ENCODE measurements at places on chromosomes 2 and 18.

- no peak for DNase-seq
Observed at GRCh38 chr2:186498834-186499233, 12.8 kb downstream of the ZC3H15 start.

DNA sequence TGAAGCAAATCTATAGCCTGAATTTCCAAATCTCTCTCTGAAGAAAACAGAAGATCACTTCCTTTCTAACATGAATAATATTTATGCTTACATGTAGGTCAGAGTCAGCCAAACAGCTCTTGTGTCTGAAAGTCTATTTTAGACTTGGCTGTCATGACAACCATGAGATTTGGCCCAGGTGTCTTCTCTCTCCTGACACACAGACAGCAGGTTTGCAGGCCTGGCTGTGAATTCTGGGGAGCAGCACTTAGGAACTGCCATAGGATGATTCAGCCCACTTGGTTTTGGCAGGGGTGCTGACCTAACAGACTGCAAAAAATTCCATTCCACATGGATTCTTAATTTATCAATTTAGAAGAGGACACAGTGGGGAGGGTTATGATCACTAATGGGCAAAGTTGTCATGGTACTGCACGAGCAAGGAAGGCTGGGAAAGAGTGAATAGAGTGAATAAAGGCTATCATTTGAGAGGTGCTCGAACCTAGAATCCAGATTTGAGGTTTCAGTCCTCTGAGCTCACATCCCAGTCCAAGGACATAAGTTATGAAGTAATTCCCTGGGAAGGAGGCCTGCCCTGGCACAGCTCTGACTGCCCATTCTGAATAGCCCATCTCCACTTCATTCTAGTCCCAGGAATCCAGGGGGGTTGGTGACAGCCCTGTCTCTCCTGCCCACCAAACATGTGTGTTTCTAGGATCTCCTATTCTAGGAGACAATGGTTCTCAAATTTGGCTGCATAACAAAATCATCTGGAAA, 453.9 kb upstream of the TRIB2 start:
- DNase-seq, result no peak

DNA sequence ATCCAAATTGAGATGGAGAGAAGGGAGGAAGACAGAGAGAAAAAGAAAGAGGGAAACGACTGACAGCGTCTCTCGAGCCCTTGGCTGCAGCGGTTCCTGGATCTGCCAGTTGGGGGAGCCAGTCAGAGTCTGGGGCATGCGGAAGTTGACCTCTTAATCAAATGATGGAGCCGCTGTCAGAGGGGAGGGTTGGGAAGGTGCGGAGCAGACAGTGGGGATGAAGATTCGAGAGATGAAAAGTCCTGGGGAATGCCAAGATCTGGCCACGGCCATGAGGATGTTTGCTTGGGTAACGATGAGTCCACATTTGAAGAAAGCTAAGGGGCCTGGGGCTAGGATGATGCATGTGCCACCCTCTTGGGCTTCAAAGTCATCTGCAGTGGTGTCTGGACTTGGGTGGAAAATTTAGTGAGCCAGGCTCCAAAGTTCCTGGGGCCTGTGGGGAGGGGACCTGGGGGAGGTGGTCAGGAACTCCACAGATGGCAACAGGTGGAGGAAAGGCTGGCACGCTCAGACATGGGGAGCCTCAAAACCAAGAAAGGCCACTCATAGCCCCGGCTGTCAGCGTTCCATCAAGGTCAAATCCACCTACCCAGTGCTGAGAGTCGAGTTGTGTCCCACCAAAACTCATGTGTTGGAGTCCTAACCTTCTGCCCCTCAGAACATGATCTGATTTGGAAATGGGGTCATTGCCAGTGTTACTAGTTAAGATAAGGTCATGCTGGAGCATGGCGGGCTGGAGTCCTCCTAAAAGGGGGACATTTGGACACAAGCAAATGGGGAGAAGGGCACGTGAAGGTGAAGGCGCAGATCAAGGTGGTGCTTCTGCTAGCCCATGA, 200.1 kb downstream of the NDUFA10 start:
- DNase-seq, result no peak

DNA sequence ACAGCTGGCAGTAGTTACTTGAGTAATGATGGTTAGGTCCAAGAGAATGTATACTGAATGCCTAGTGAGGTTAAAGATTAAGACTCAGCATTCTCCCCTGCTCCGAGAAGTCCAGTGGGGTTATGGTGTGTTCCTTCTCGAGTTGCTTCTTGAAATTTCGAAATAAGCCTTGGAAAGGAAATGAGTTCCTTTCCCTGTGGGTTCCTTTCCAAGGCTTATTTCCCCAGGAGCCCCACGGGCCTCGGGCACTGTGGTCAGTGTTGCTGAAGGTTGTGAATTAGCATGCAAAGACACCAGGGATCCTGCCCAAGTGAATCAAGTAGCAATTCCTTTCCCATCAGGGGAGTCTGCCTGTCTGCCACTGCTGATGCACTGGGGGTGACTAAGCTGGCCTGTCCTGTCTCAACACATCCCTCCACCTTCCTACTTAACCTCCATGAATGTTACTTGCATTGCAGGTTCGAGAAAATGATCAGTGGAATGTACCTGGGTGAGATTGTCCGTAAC, 53.6 kb downstream of the HK2 start:
- no peak for DNase-seq

DNA sequence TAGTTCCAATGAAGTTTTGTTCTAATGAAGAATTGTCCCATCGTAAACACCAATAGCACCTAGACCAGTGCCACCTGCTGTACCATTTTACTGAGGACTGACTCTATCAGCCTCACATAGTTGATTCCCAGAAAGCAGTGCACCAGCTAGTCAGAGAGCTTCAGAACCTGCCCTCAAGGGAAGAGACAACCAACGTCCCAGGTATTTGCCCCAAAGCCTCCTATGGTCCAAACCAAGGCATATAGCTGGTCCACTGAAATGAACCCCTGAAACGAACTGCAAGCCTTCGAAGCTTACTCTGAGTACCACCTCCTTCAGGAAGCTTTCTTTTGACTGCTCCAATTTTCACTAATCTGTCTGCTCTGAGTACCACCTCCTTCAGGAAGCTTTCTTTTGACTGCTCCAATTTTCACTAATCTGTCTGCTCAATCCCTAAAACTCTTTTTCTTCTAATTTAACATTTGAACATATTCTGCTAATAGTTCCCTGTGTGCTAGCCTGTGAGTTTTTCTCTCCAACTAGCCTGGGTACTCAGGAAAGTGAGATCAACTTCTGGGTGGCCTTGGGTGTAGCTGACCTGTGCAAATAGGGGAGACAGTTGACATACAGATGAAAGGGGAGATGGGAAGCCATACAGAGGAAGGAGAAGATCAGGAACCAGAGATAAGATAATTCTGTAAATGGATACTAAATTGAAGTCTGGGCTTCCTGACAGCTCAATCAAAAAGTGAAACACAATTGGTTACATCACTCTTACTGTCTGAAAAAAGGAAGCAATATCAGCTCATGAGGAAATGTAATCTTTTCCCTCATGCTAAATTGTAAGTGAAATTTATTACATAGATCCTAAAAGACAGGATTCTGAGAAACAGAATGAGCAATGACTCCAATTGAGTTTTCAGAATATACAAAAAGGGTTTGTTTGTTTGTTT, 33.5 kb upstream of the EML4 start:
- DNase-seq, result no peak

DNA sequence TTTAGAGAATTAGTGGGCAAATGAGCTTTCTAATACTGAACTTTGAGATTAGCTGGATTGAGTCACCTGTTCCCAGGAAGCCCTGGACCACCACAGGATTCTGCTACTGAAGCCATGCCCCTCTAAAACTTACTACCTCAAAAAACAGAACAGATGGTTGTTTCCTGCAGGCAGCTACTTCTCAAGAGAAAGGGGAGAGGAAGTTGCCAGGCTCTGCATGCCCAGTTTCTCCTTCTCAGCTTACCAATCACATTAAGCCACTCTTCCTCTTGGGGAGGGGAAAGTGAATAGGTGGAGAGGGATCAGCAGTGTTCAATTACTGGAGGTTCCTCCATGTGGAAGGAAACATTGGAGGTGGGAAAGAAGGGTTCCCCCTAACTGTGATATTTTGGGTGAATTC, 24.9 kb upstream of the C1GALT1C1L start:
- no peak for DNase-seq

GRCh38 chr18:70139138-70139537, 66.3 kb downstream of the RTTN start:
- DNase-seq, result no peak

- DNase-seq, result no peak
Observed at GRCh38 chr18:51498085-51498855, 300.8 kb upstream of the MEX3C start.

- peak; percentile 48 for DNase-seq
Observed at GRCh38 chr2:29115797-29116781, 874 bp downstream of the CLIP4 start.

DNA sequence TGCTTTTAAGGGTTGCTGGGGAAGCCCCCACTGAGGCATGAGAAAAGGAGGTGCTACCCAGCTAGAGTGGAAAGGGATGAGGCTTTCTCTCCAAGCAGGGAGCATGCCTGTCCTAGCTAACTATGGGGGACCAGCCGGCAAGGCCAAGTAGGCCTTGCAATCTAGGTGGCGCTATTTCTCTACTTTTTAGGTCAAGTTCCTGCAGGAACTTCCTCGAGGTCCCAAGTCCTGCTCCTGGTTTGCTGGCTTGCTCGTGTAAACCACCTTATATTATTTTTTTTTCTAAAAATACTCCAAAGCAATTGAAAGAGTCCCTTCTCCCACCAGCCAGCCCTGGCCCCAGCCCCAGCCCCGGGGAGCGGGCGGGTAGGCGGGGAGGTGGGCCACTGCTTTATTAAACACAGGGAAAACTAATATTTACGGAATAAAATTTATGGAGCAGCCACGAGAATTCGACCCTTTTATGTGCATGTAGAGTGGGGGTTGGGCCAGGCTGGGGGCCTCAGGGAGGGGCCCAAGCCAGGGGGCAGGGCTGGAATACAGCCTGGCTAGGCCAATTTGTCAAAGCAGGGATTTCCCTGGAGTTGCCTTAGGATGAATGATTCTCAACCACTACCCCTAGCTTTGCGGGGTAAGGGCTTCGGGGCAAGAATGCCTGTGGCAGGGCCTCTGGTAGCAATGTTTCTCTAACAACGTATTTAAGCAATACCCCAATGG, 12.8 kb upstream of the IHH start:
- no peak for DNase-seq

DNA sequence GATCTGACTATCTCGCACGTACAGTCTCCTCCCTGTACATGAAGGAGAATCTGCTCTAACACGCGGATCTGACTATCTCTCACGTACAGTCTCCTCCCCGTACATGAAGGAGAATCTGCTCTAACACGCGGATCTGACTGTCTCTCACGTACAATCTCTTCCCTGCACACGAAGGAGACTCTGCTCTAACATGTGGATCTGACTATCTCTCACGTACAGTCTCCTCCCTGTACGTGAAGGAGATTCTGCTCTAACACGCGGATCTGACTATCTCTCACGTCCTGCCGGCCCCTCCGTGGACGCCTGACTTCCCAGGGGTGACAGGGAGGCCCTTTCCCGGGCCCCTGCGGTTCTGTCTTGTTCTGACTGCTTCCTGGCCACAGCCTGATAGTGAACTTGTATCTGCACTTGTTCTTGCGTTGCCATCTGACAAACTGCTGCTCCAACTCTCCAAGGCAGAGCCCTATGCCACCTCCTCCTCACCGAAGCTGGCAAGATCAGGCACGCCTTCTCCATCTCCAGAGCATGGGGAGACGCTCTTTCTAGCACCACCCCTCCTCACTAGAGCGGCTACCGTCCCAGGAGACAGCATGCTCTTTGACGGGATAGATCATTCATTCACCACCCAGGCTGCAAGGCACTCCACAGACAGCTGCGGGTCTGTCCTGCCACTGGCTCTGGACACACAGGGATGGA, 238.6 kb downstream of the TWIST2 start:
- DNase-seq, result no peak

DNA sequence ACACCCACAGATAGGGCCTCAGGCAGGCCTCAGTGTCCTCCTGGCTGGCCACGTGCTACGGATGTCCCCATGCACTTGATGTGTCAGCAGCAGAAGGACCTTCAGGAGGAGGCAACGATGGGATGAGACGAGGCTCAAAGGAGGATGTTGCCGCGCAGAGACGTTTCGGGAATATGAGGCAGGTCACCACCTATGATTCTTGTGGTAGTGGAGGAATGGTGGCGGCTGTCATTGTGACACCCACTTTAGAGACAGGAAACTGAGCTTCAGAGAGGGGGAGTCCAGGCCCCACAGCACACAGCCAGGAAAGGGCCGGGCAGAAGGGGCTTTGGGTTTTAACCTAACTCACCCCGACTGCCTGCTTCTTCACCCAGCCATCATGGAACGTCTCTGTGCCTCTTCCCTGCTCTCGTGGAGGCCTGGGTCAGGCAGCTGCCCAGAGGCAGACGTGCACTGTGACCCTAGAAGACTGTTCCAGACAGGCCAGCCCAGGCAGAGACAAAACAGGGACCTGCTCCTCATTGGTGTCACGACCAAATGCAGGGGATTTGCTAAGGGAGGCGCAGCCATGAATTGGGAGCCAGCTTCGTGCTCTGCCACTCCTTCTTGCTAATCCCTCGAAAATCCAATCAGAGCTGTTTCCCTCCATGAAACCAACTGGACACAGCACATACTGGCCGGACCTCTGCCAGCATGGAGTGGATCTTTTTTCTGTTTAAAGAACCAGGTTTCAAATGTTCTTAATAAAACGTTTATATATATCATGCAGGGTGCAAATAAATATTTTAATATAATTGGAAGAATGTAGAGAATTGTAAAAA, 169.2 kb downstream of the ASB1 start:
- no peak for DNase-seq

GRCh38 chr2:44836174-44836573, 105.3 kb upstream of the SIX3 start:
- DNase-seq, result no peak

DNA sequence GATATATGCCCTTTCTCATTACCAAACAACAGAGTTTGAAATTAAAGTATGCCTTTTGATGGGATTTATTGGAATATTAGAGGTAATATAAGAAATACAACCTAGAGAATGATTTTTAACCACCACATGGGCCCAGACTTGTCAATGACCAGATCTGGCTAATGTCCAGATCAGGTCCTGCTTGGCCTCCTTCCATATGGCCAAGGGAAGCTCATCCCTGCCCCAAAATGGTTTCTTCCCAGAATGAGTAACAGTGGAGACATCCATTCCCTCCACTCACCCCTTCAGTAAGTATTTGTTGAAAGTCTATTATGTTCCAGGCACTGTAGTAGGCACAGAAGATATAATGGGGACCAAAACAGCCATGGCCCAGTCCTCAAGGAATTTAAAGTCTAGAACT, 54.9 kb downstream of the ANTXR1 start:
- DNase-seq, result no peak

DNA sequence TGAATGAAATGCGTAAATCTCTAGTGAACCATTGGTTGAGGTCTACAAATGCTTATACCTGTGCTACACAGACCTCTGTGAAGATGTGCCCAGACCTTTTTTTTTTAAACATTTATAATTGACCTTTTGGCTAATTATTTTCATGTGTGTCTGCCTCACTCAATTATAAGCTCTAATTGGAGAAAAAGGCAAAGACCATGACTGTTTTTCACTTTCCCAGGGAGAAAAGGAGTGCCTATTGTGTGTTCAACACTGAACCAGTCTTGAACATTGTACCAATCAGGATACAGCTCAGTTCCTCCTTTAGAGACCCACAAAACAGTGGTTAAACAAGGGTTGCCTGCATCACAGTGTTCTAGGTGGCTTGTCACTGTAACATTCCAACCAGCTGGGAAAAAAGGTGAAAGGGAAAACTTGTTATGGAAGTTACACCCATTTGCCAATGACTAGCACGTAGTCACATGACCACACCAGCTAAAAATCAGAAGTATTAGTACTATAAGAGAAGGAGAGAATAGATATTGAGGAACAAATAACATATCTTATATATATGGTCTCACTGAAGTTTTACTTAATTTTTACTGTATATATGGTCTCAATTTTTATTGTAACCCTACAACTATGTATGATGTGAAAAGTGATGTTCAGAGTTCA, 13.4 kb downstream of the TANK start:
- no peak for DNase-seq

GRCh38 chr2:317501-318424, 29.9 kb upstream of the ALKAL2 start:
- DNase-seq, result no peak

Measured in activated T-helper 1 cell treated with Interleukin-2 at 50 U/mL for 16 hours (primary cell).